ENCODE measurements at places on chromosomes 4 and X.

- DNase-seq: no peak
These were observed 186.0 kb downstream of the HHIP start for GRCh38 chr4:144831971-144832370.

DNA sequence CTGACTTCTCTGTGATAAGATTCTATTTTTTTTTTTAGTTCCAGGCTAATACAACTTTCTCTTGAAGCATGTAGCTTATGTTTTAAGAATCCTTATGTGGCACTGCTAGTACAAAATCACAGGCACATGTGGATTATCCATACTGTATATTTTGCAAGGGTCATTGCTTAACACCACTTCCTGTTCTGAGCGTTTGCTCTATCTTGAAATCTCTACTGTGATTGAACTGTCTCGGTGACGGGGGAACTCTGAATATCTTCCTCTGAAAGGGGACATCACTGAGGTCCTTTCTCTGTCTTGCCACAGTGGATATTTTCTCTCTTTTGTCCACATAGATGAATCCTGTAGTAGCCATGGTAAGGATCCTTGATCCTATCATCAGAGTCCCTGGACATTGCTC lies 2.1 kb upstream of the WFS1 start:
- DNase-seq: no peak

- no peak for DNase-seq
These were observed 127.6 kb downstream of the AASDH start for GRCh38 chr4:56259655-56260054.

DNA sequence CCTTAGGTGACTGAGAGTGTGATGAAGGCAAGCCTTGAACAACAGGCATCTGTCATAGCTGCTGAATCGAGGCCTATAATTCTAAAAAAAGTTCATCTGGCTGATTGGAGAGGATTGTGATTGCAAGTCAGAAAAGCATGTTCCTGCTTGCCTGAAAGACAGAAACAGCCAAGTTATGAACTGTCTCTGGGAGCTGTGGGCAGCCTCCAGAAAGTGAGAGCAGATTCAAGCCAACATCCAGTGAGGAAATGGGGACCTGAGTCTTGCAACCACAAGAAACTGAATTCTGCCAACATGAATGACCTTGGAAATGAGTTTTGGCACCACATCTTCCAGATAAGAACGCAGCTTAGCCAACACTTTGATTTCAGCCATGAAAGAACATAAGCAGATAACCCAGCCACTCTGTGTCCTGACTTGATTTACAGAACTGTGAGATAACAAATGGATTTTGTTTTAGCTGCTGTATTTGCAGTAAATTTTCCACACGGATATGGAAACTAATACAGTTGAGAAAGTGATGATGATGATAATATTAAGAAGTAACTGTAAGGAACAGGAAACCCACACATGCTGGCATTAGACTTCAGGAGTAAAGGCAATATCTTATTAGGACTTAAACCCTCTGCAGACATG lies 240.3 kb upstream of the NDST3 start:
- no peak for DNase-seq

DNA sequence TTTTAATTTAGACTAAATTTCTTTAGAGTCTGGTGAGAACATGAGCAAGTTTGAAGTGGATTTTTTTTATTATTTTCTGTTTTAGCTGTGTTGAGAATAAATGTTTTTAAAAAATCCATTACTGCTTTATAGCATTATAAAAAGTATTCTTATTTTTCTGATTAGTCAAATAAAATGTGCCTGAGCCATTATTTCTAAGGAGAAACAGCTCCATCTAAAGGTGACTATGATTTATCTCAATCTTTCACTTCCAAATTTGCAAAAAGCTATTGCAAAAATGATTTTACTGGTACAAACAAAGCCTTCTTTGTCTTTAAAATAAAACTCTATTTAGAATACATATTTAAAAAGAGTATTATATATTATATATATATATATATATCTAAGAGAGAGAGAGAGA lies 959.2 kb downstream of the FAM133A start:
- DNase-seq: no peak

DNA sequence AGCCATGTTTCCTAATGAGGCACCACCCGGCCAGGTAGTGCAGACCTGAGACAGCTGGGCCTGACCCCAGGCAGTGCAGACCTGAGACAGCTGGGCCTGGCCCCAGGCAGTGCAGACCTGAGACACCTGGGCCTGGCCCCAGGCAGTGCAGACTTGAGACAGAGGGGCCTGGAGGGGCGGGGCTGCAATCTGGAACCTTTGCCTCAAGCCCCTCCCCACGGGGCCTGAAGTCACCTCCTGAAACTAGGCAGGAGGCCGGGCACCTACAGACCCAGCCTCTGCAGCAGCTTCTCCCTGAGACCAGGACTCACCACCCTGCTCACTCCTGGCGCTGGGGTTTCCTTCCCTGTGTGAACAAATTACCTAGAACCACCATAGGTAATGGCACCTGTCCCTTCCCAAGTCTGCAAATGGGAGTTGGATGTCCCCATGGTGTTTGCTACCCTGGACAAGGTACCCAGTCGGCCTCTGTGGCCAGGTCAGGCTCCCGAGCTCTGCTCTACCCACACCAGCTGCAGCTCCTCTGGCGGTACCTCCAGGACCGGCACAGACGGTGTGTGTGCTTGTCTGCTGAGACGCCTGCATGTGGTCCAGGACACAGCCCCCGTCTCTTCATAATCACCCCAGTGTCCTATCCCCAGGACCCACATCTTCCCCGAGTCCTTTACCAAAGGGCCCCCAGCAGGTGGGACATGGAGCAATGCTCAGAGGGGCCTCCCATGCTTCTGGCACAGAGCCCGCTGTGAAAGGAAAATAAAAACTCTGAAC lies 53.1 kb upstream of the C4orf50 start:
- no peak for DNase-seq

- no peak for DNase-seq
These were observed 10.1 kb downstream of the ANXA3 start for GRCh38 chr4:78561677-78562076.

- DNase-seq: no peak
These were observed 245.7 kb downstream of the ANTXR2 start for GRCh38 chr4:79827283-79827682.

DNA sequence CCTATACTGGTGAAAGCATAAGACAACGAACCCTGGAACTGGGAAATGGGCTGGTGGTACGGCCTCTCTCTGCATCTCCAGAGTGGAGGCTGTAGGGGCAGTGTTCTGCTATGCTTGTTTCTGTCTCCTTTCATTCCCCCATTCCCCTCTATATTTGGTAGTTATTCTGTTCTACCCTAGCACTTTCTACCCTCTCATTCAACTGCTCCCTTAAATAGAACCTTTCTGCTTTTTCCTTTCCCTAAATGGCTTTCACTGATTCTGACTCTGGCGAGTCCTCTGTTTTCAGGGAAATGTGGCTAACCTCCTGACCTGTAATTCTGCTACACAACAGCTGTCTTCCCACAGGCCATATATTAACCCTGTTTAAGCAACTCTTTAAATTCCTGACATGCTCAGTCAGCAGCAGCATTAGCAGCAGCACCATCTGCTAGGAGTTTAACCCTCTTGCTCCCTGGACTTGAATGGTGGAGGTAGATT lies 94.2 kb downstream of the CXCL13 start:
- DNase-seq: no peak

GRCh38 chr4:114752391-114753165 lies 154.0 kb downstream of the UGT8 start:
- DNase-seq: no peak

GRCh38 chr4:67558493-67558892 lies at the start of gene STAP1:
Gene STAP1, plus strand, starts transcription at chr4:67558727. Its CDS starts 83 bp downstream, at chr4:67558810.
- no peak for DNase-seq

GRCh38 chr4:163113921-163114713 lies 52.6 kb downstream of the NAF1 start:
- no peak for DNase-seq

GRCh38 chrX:42519666-42520231 lies 258.2 kb downstream of the PPP1R2C start:
- no peak for DNase-seq

GRCh38 chrX:68249401-68249831 lies 183.9 kb downstream of the OPHN1 start:
- DNase-seq: no peak

GRCh38 chrX:70026112-70026850 lies 23.5 kb downstream of the AWAT2 start:
- DNase-seq: no peak

Data from H1 (cell line).